Right forelimb (tissue), 1 donor: ENCODE measurements at places on chromosomes 6 and 20.
A peak's percentile ranks its signal among the peaks of the same experiment; 100 is the strongest.

DNA sequence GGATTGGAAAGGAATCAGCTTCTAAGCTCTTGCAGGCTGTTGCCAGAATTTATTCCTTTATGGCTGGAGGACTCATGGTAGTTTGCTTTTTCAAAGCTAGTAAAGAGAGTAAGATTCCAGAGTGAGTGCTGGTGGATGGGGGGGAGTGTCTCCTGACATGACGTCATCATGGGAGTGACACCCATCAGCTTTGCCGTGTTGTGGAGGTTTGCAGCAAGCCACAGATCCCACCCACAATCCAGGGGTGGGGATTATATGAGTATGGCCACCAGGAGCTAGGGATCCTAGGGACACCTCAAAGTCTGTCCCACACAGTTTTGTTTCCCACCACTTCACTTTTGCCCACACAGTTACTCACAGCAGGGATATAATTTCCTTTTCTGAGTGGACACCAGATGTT, 28.7 kb upstream of the PMEPA1 start:
- DNase-seq = no peak

DNA sequence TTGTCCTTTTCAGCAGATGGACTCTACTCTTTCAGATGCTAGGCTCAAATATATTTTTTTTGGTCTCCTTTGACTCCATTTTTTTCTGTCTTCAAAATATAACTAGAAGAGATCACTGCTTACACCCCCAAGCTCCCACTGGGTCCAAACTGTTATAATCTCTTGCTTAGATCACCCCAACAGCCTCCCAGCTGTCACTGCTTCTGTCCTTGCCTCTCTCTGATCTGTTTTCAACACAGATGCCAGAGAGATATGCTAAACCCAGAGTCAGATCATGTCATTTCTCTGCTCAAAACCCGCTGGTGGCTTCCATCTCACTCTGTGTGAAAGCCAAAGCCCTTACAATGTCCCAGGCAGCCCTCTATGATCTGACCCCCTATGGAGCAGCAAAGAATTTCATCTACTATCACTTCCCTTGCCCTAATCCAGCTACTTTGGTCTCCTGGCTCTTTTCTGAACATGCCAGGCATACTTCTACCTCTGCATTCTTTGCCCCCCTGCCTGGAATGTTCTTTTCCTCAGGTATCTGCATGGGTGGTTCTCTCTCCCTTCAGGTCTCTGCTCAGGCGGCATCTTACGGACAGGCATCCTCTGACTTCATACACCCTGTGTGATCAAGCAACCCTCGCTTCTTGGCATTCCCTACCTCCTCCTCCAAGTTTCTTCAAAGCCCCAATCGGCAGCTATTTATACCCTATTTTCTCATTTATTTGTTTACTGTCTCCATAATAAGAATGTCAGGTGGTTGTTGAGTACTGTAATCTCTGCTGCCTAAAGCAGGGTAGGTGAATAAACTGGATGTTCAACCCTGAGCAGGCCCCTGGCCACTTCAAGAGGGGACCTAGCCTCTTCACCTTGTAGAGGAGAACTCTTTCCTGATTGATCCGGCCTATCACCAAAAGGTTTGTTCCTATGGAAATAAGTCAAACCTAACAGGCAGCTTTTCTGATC, 43.6 kb upstream of the SLC4A11 start:
- no peak for DNase-seq

GRCh38 chr6:98215531-98215930, 618.8 kb upstream of the POU3F2 start:
- DNase-seq = no peak

DNA sequence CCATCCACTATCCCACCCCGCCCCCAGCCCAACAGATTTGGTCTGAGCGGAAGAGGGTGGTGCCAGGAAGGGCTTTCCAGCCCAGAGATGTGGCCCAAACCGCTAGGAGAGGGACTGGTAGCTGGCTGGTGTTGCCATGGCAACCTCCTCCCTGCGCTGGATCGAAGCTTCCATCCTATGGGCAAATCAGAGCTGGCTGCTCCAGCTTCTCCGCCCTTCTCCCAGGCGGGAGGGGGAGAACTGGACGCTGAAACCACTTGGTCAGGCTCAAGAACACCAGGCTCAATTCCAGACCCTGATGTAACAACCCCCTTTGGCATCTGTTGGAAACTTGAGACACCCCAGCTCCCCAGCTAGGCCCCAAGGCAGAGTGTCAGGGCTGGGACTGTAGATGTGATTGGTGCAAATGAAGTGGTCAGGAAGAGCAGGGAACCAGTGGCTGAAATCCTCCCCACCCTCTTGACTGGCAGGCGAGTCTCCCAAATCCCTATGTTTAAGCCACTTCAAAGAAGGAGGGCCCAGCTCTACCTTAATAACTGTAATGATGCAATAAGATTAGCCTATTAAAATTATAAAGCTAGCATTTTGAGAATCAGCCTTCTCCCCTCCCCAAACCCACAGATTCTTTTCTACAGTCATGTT, 4.2 kb downstream of the RIMS4 start:
- DNase-seq = peak; percentile 82

- DNase-seq = no peak
These were observed 30.4 kb downstream of the KIZ start for GRCh38 chr20:21156266-21156665.

DNA sequence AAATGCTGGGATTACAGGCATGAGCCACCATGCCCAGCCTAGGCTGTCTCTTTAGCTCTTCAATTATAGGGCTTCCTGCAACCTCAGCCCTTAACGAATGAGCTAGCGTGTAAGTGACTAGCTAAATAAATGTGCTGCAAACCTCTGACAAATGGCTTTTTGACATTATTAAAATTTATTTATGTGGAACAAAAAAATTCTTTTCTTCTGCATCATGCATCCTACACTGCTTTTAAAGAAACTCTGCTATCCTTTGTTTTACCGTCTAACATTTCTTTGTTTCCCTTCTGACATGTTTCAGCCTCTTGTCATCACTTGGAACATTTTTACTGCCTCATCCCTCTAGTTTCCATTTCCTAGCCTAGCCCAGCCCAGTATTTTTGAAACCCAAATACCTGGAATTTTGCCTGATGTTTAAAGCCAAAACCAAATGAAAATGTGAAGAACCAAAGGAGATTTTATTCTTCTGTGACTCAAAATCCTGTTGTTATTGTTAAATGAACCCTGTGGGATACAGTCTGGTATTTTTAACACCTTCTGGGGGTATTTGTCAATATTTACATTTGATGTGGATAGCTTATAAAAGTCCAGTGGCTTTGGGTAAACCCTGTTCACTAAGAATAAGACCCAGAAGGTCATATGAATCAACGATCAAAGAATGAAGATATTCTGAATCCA, 9.5 kb downstream of the NT5E start:
- no peak for DNase-seq

- DNase-seq = no peak
These were observed 266.4 kb downstream of the HAO1 start for GRCh38 chr20:7673841-7674240.

DNA sequence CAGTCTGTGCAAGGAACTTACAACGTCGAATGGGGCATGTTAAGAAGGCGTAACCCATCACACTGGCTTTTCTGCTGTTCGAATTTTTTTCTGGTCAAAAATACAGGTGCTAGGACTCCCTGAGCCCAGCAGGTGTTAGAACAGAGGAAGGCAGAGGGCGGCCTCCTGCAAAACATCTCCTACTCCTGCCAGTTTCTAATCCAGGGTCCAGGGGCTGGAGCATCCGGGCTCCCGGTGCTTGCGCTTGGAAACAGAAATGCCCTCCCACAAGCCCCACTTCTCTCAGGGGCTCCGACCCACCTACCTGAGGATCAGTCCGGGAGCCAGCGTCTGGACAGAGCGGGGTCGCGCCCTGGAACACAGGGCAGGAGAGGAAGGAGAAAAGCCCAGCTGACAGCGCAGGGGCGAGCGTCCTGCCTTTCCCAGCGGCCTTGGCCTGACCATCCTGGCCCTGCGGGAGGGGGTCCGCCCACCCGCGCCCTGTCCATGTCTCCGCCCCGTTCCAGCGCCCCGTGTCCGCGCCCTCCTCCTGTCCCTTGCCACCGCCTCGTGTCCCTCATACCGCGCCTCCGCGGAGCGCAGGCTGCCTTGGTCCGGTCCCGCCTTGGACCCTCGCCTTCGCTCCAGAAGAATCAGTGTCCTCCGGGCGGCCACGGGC, 14.8 kb upstream of the LPA start:
- DNase-seq = no peak

- DNase-seq = no peak
These were observed 334.9 kb upstream of the JARID2 start for GRCh38 chr6:14910692-14911547.

DNA sequence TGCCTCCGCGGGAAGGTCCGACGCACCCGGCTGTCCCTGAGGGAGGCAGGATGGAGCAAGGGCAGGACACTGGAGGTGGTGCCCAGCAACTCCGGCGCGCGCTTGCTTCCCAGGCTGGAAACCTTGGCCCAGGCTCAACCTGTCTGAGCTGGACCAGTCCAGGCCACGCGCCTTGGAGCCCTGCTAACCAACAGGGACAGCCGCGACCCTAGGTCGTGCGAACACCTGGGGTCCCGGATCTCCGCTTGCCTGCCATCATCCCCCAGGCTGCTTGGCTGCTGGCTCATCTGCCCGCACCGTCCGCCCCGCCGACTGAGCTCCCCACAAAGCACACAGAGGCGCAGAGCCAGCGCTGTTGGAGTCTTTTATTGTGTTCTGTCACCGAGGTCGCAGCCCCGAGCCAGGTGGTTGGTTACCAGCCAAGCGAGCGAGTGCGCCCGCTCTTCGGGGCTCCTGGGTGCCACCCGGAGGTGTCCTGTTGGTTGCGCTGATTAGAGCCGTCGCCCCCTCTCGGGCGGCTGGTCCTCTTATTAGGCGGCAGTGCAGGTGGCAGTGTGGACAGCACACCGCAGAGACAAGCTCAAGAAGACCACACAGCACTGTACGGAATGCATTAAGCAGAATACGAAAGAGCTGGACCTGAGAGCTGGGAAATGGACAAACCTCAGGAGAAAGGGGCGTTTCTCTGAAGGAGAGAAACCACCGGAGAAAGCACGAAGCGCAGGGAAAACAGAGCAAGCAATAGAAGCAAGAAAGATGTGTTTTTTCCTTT, 3.8 kb downstream of the COL12A1 start:
- DNase-seq = peak; percentile 76

- DNase-seq = no peak
These were observed 152.0 kb downstream of the TSHZ2 start for GRCh38 chr20:53124075-53124551.

GRCh38 chr20:49446808-49447207, 35.7 kb downstream of the KCNB1 start:
- peak; percentile 86 for DNase-seq

DNA sequence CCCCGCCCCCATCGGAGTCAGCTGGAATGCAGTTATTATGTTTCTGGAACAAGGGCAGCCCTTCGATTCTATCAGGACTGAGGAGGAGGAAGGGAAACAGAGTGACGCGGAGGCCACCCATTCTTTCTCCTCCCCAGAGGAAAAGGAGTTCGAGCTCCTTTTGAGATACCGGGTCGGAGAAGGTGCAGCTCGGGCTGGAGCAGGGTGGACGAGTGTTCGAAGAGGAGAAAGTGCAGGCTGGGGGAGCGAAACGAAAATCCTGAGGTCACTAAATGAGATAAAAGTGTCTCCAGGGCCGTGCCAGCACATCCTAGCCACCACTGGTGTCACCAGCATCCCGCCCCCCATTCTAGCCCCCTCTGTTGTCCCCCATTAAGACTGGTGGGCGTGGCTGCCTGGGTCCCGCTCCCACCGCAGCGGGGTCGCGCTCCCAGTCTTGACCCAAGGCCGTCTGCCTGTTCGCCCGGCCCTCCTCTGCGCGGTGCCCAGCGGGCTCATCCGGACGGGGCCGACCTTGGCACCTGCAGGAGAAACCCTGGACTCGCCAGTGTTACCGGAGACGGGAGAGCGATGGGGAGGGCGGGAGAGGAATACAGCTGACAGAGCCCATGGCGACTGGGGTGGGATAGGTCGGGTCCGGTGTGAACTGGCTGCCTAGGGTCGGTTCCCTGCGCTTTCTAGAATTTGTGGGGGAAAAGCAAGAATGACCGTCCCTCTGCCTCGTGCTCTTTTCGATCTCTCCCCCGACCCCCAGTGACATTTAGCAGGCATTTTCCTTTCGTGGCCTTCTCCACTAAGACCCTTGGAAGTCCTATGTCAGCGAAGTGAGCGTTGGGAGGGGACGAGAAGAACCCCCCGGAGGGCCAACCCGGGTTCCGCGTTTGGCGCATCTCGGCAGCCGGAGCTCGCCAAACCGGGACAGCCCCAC, 16.2 kb downstream of the FOXA2 start:
- DNase-seq = no peak

- peak; percentile 62 for DNase-seq
These were observed 46.7 kb downstream of the MARCKS start for GRCh38 chr6:113903666-113904330.

DNA sequence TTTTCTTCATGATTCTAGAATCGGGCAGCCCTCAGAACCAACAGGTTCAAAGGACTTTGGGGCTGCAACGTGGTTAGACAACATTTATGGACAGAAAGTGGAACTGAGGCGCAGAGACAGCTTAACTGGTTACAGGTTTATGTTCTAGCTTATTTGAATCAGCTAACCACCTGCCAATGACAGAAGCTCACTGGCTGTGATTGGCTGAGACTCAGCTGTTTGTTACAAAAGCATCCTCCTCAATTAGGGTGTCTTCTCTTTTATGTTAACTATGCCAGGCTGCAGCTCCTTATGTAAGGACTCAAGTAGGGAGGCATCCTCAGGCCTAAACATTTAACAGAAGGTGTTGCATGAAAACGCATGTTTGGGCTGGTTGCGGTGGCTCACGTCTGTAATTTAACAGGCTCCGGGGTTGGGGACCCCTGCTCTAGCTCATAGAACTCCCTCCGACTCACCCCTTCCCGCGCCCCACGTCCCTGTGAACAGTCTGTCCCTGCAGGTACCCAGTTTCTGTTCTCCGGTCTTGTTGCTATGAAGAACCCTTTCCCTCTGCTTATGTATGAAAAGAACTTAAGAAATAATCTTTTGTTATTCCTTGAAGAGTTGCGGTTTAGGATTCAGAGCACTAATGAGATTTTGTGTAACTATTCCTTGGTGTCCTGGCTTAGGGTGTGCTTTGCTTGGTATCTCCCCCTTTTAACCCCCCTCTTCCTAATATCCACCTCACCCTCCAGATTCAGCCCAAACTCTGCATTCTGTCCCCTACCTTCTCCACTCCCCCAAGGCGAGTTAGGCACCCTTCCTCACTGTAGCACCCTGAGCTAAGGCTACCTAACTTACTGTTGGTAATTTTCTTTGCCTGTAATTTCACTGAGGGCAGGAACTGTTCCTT, 1.2 kb upstream of the TMEM181 start:
- no peak for DNase-seq
